ENCODE measurements at places on chromosomes 5 and 9.

DNA sequence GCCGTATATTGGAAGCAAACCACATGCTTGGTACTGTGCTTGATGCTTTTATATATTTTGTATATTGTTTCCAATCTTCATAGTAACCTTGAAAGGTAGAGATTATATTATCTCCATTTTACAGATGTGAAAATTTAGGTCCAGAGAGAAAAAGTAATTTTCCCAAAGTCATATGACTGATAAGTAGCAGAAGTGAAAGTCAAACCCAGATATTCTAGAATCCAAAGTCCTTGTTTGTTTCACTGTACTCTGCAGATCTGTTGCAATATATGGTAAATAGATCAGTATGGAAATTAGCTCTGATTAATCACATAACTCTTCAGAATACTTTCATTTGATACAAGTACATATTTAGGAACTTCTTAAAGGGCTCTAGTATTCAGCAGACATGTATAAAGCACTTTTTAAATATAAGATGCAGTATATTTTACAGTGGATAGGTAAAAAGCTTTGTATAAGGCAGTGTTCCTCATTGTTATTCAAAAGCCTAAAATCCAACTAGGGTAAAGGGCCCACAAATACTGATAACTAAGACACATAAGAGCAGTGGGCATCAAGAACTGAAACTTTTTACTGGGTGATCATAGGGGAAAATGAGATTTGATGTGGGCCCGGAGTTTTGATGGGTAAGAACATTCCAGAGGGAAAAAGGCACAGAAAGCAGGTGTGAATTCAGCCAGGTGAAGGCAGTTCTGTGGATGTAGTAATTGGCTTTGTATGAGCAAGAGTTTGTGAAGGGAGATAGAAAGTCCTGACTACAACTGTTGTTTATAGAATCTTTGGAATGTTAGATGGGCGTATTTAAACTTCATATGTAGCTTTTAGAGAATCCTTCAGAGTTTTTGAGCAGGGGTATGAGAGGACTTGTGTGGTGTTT, 25.0 kb downstream of the NDFIP1 start:
- no peak for DNase-seq

- DNase-seq = no peak
These were observed 59.0 kb upstream of the BARX1 start for GRCh38 chr9:94014066-94014654.

GRCh38 chr9:111631214-111631971, at the start of gene DNAJC25:
Gene DNAJC25, plus strand, starts transcription at chr9:111631334. Its CDS starts 74 bp downstream, at chr9:111631408.
- peak; percentile 92 for DNase-seq

GRCh38 chr5:402615-403359, 40.2 kb upstream of the EXOC3 start:
- DNase-seq = no peak

DNA sequence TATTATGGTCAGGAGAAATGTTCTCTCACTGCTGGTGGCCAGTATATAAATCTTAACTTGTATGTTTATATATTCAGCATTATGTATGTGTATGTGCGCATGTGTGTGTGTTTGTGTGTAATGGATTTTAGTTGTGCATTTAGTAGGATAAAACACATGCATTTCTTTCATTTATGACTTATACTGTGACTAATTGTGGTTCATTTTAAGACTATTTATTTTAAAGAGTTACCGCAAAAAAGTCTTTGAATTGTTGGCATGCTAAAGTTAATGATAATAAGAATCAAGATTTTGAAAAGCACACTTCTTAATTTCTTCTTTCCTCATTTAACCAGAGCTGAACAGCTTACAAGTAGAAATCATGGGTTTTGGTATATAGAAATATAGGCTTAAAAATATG, 60.9 kb downstream of the RAI14 start:
- DNase-seq = no peak

- no peak for DNase-seq
These were observed 41.8 kb upstream of the LHFPL2 start for GRCh38 chr5:78690253-78690972.

DNA sequence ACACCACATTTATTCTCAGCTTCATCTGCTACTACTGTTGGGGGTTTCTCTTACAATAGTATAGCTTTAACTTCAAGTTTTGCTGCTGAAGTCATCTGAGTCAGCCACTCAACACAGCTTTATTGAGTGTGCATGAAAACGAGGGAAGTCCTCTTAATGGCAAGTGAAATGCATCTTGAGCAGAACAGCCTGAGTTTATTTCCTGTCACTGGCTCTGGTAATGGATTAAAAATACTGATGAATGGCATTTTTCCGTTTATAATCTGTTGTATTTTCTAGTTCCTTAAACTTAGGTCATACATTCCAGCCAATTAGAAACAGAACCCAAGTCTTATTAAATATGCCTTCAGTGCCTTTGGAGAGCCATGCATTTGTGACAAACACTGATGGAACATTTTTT, 238.6 kb downstream of the SLF1 start:
- no peak for DNase-seq

GRCh38 chr5:111551569-111552275, 39.4 kb upstream of the STARD4 start:
- DNase-seq = no peak

GRCh38 chr9:21833090-21833801, 30.8 kb downstream of the MTAP start:
- DNase-seq = no peak

DNA sequence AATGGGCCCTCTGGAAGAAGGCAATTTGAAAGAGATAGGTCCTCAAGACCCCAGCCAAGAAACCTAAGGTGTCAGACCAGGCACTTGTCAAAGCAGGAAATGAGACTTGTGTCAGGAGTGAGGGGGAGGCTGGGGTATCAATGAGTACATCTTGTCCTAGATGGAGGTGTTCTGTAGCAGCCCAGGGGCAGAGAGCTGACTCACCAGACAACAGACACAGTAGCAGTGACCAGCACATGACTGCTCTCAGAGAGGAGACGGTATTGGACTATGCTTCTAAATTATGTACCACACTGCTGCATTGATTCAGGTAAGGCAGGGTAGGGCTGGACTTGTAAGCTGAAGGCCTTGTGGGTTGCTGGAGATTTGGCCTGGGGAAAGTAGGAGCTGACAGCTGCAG, 551.2 kb upstream of the KLF4 start:
- DNase-seq = no peak

DNA sequence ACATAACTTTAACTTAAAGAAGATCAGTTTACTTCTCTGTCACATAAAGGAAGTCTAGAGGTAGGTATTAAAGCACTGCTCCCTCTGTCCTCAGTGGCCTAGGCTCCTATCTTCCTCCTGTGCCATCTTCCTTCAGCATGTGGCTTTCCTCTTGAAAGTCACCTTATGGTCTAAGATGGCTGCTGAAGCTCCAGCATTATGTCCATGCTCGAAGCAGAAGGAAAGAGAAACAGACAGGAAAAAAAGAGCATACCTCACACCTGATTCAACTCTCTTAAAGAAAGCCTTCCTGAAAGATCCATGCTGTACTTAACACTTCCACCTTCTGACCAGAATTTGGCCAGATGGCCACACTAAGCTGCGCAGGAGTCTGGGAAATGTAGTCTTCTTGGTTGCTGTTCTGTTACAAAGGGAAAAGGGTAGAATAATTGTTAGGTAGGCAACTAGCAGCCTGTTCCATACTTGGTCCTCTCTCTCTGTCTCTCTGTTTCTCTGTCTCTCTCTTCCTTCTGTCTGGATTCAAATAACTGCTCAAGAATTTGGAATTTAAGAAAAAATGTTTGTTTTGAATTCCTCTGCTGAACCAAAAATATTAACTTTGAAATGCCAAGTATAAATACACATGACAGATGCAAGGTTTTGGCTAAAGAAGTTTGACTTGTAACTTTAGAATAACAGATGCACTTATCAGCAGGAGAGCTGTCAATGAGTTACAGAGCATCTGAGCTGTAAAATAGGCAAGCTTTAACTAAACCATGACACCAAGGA, 16.0 kb downstream of the TMEM174 start:
- no peak for DNase-seq

GRCh38 chr5:151682751-151683331, 3.9 kb downstream of the SPARC start:
- DNase-seq = no peak

GRCh38 chr9:115393976-115394775, 276.2 kb upstream of the TNC start:
- DNase-seq = no peak

DNA sequence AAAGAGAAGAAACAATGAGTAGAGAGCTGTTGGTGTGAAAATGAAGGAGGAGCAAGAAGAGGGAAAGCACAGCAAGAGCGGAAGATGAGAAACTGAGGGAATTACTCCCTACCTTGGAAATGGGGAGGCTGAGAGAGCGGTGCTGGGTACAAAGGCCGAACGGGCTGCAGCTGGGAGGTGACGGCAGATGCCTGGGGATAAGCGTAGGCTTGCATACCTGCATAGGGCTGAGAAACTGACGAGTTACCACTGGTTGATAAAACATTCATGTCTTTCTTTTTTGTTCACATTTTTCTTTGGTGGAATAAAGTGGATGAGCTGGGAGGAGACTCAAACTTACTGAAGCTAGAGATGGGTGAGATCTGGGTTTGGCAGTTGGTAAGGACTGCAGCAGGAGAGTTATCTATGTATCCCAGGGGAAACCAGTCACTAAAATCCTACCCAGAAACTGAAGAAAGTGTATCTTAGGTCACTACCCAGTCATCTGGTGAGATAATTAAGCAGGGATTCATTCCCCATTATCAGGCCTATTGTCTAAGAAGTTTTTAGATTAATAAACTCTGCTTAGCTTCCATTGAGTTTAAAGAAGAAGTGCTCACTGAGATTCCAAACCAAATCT, 34.8 kb downstream of the FKBP15 start:
- no peak for DNase-seq

GRCh38 chr9:16106021-16106571, 553.3 kb downstream of the CCDC171 start:
- no peak for DNase-seq

GRCh38 chr5:44900273-44900954, 91.7 kb downstream of the MRPS30 start:
- no peak for DNase-seq

Measured in NCI-H2171 (cell line).